ENCODE measurements at places on chromosomes 2 and 18.

DNA sequence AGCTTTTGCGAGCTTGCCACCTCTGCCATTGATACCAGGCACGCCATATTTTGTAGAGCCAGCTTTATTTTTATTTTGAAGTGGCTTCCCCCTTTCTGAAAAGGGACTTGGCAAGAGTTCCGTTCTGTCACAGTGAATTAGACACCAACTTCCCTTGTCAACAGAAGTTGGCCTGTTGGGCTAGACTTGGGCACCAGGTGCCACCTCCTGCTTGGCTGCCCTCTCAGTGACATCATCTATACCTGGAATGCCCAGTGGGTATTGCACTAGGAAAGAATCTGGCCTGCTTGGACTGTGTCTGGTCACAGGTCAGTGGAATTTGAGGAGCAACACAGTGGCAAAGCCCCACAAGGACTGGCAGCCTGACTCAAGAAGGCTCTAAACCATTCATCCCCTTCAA lies 101.0 kb downstream of the BCL2L11 start:
- DNase-seq, result no peak

DNA sequence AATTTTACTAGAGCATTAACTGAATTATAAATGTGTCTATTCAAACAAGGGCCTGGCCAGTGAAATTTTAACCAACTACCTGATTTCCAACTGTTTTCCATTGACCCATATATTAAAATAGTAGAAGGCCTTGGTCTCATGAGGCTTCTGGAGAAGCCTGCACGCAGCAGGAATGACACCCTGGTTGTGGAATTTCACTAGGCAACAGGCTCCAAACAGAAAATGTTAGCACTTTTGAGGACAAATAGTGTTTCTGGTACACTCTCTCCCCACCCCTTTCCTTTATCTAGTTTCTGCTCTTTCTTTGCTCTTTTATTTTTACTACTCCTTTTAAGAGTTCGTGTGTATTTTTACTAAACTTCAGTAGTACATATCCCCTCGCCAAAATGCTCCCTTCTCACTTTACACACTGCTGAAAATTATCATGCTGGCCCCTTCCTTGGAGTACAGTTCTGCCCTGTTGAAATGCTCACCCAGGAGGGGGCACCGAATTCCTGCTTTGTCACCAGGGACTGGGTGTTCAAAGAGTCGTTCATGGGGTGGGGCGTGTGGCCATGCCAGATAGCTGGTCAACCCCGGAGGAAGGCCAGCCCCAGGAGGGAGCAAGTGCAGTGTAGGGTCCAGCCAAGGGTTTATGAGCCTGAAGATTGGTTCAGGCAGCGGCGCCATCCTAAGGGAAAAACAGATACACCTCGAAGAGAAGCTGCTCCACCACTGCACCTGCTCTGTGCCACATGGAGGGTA lies 22.1 kb upstream of the COL6A3 start:
- no peak for DNase-seq

DNA sequence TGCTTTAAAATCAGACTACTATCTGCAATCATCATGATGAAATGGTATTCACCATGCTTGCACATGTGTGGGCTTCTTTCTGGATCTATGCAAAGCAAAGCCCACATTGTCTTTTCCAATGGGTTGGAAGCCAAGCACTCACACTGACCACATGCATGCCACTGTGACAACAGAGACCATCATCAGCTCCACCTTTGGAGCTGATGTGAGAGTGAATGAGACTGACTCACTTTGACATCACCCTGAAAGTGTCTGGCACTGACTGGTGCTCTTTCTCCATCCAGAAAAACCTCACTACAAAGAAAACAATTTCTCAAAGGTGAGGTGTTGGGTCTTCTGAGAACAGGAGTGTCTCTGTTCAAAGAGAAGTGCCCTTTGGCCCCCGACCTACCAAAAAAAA lies 4.7 kb downstream of the MYO5B start:
- no peak for DNase-seq

DNA sequence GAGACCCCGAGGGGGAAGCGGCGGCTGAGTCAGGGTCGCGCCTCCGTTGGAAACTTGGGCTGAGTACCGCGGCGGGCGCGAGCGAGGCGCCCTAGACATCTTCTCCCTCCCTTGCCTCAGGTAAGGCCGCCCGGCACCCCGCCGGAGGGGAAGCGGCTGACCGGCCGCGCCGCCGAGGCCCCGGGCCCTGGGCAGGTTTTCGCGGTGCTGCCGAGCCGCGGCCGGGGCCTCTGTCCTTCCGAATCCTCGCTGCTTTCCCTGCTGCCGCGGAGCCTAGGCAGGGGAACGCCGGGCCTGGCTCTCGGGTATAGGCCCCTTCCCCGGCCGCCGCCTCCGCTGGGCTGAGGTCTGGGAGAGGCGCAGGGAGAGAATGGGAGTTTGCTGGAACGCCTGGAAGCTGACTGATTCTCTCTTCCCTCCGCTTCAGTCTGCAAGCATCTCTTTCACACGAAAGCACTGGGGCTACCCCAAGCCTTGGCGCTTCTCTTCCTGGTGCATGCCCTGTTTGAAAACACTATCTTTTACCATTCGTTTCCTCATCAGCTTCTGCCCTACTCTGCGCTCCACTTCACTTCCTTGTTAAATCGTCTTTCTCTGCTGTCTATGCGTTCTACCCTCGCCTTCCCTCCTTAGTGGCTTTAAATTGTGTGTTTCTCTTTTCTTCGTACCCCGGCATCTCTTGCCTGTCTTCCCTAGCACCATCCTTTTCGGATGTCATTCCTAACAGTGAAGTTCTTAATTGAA lies 652 bp downstream of the PPM1B start:
- no peak for DNase-seq

DNA sequence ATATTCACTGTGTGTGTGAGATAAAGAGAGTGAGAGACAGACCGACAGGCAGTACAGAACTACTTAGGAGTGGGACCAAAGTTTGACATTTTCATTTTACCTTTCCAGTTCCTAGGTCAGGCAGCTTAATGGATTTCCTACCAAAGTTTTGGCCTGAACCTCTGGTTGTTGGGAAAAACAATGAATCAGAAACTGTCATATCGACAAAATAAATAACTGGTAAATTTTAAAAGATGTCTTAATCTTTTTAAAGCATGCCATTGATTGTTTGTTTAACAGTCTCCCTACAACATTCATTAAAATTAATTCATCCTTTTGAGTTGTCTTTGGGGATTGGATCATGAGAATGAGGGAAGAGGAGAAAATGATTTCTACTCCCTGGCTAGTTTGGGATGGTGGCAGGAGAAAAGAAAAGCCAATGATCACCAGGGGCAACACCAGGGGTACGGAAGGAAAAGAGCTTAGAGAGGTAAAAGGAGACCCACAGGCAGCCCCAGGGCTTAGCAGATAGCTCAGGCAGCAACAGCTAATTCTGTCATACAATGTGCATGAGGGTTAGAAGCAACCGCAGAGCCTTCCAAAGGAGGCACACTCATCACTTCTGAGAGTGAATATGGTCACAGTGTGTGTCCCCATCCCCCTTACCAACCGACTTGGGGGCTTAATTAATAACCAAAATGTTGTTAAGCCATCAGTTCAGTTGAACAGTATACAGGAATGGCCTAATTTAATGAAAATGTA lies 98.5 kb downstream of the CCDC141 start:
- no peak for DNase-seq

- DNase-seq, result peak; percentile 92
Observed at GRCh38 chr2:5474716-5475115, 217.5 kb upstream of the SOX11 start.

- DNase-seq, result no peak
Observed at GRCh38 chr18:8525692-8526091, 83.5 kb upstream of the RAB12 start.

DNA sequence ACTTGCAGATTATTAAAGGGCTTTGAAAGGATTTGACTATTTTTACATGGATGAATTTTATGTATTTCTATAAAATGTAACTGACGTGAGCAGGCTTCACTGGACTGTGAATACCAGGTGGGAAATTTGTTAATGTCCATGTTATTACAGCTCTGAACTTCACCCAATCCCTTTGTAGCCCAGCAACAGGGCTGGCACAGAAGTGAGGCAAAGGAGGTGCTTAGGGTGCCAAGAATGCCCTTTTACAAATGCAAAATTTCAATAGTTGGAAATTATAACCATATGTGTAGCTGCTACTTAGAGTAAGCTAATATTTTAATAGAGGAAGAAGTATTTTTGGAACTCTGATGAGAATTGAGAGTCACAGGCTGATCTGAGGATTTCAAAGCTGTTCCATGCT lies 53.7 kb upstream of the FAM98A start:
- DNase-seq, result no peak
